ENCODE measurements at places on chromosomes 4 and X. TPM values are rescaled to one million over a fixed set of nuclear protein-coding genes. Genes with fewer than 3 reads are reported as not detected.

Gene SH2D1A
- 42.0 TPM for total RNA-seq

DNA sequence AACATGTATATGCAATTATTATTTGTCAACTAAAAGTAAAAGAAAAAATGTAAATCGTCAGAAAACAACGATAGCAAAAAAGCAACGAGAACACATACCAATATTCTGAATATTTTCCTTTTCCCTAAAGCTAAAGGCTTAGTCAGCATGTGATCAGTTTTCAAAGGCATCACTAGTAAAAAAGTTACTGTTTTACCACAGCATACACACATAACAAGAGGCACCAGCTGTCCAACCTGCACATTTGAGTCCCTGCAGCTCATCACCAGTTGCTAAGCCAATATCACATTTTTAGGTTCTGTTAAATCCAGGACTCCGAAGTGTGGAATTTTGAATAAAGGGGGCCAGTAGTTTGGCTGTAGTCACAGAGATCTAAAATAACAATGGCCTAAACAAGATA, 203.8 kb downstream of the ADGRA3 start:
- no peaks in the 10 kb centered on the region for H3K27me3 ChIP-seq
- no peak overlapping the region for H3K27ac ChIP-seq
- H3K36me3 ChIP-seq = no peaks in the 10 kb centered on the region

GRCh38 chr4:173417833-173418232, 18.9 kb upstream of the SCRG1 start:
- no peak for DNase-seq
- no peaks in the 10 kb centered on the region for H3K36me3 ChIP-seq
- peaks cover 4% of the 10 kb centered on the region for H3K4me1 ChIP-seq

DNA sequence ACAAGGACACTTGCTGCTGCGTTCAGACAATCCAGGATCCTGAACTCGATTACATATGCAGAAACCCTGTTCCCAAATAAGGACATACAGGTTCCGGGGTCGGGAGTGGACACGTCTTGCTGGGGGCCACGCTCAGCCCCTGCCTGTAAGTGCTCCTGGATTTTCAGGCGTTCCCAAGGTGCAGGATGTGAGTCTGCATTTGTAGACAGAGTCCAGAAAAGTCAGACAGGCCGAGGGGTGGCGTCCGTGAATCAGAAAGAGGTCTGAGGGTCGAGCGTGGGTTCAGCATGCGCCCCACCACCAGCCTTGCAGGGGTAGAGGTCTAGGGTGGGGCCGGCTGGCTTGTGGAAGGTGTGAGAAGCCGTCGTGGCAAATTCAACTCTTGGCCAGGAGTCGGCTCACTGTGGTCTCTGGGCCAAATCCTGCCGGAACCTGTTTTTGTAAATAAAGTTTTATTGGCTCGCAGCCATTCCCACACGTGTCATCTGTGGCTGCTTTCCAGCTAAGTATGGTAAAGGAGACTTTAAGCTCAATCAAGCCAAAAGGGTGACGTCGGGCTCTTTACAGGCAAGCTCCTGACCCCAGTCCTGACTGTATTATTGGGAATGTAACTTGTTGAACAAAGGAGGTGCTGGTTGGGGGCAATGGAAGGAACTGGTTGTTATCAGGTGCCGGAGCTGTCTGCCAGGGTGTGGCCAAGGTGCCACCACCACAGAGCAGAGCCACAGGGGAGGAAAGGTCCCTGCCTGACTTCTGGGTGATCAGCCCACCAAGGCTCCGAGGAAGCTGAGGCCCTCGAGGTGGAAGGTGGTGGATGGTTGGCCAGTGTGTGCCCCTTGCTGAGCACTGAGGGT, 7.4 kb downstream of the DOK7 start:
- DNase-seq = no peak
- H3K4me3 ChIP-seq = no peak overlapping the region

DNA sequence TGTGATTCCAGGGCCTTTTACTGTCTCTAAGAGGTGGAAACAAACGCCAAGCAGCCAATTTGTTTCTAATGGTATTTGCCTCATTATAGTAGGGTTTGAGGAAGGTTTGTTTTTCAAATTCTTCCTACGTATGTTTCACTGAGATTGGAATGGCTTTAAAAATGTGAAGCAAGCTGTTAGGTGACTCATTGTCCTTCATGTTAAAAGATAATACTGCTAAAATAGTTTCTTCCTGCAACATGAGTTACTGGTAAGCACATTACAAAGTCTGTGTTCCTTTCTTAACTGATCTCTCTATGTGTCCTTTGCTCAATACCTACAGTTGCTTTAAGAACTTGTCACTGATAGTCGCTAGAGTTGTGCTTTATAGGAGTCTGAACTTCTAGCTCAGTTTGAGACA, 1183.9 kb downstream of the RPA4 start:
- no peaks in the 10 kb centered on the region for H3K4me1 ChIP-seq
- no peaks in the 10 kb centered on the region for H3K27me3 ChIP-seq
- H3K4me3 ChIP-seq = no peak overlapping the region
- no peak for DNase-seq

DNA sequence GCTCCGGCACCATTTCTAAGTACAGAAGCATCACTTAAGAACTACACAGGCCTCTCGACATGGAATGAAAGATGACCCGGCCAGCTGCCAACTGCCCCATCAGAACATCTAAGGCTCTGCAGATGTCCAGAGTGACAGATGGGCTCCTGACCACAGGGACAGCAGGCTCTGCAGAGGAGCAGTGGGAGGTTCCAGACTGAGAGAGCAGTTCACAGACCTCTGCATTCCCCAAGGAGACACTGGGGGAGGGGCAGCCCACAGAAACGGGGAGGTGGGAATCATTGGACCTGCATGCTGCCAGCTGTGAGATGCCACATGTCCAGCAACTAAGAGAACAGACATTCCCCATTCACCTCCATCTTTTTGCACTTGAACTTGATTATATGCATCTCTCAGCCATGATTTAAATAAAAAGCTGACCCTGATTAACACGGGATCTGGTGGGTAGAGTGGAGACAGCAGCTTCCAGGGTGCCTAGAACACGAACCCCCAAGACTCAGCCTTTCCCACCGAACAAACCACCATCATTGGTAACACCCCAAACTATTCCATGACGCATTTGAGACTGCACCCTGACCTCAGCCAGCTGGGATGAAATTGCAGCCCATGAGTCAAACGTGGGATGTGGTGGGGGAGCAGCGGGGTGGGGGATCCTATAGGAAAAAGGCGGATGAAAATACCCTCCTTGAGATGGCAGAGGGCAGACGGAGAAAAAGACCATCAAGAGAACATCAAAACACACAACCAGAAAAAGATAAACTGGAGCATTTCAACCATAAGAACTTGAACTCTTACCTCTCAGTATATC, 47.2 kb downstream of the AFAP1 start:
- no peak overlapping the region for H3K4me3 ChIP-seq
- no peaks in the 10 kb centered on the region for H3K27me3 ChIP-seq
- no peak overlapping the region for H3K27ac ChIP-seq

Gene NIPAL1
- 1.1 TPM for total RNA-seq

GRCh38 chr4:124866301-124866700, 153.8 kb upstream of the ANKRD50 start:
- H3K27ac ChIP-seq = no peak overlapping the region
- DNase-seq = no peak
- H3K4me3 ChIP-seq = no peak overlapping the region
- H3K36me3 ChIP-seq = no peaks in the 10 kb centered on the region
- H3K4me1 ChIP-seq = no peaks in the 10 kb centered on the region

GRCh38 chr4:183830438-183830985, 74.6 kb upstream of the STOX2 start:
- no peak overlapping the region for H3K4me3 ChIP-seq
- peaks cover 9% of the 10 kb centered on the region for H3K4me1 ChIP-seq
- no peak for DNase-seq
- H3K27ac ChIP-seq = no peak overlapping the region

DNA sequence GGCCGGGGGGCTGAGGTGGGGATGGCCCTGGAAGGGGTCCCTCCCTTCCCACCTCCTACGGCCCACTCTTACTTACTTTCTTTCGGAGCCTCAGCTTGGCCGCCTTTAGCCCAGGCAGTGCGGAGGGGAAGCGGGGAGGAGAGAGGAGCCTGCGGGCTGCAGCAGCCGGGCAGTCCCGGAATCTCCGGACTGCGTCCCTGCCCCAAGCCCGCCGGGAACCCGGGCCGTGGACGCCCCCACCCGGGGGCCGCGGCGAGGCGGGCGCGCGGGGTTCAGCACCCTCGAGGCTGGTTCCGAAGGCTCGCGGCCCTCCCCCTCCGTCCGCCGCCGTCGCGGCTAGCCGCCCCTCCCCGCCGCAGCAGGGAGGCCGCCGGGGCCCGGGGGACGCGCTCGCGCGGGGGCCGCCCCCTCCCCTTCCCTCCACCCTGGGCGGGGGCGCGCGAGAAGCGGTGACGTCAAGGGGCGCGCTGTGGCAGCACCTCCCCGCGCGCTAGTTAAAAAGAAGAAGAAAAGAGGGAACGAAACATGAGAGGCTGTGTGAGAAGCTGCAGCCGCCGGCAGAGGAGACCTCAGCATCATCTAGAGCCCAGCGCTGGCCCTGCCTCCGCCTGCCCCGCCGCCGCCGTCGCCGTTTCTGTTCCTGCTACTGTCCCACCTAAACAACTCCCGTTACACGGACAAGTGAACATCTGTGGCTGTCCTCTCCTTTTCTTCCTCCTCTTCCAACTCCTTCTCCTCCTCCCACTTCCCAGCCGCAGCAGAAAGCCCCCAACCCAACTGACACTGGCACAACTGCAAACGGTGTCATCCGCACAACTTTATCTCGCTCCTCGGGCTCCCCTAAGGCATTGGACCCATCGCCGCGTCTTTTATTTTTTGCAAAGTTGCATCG, at the start of gene HHIP:
Gene HHIP (plus strand): TSS at position 526 of the 892 bp plus-strand sequence. CDS start 520 bp downstream, outside the sequence.
- H3K27me3 ChIP-seq = peaks cover 58% of the 10 kb centered on the region
- no peaks in the 10 kb centered on the region for H3K36me3 ChIP-seq
- H3K27ac ChIP-seq = peak within 1 kb of the TSS; percentile 64
- peak; percentile 25 for DNase-seq
- peaks cover 21% of the 10 kb centered on the region for H3K4me1 ChIP-seq

- no peak for DNase-seq
- H3K36me3 ChIP-seq = no peaks in the 10 kb centered on the region
- no peak overlapping the region for H3K27ac ChIP-seq
- H3K27me3 ChIP-seq = peaks cover 37% of the 10 kb centered on the region
- H3K4me1 ChIP-seq = no peaks in the 10 kb centered on the region
- H3K4me3 ChIP-seq = no peak overlapping the region
Observed at GRCh38 chrX:72297953-72298730, 7.6 kb downstream of the CITED1 start.

- H3K36me3 ChIP-seq = no peaks in the 10 kb centered on the region
- no peak for DNase-seq
- no peak overlapping the region for H3K4me3 ChIP-seq
- no peak overlapping the region for H3K27ac ChIP-seq
- H3K4me1 ChIP-seq = no peaks in the 10 kb centered on the region
Observed at GRCh38 chr4:95371476-95372224, 177.1 kb downstream of the UNC5C start.

- no peaks in the 10 kb centered on the region for H3K4me1 ChIP-seq
- H3K27ac ChIP-seq = no peak overlapping the region
- DNase-seq = no peak
- no peaks in the 10 kb centered on the region for H3K27me3 ChIP-seq
- H3K4me3 ChIP-seq = no peak overlapping the region
Observed at GRCh38 chr4:136637071-136637777, 895.1 kb downstream of the PCDH18 start.

- peaks cover 29% of the 10 kb centered on the region for H3K4me1 ChIP-seq
- peak overlapping the region; percentile 62 for H3K4me3 ChIP-seq
- H3K27me3 ChIP-seq = peaks cover 40% of the 10 kb centered on the region
- DNase-seq = peak; percentile 24
- no peak overlapping the region for H3K27ac ChIP-seq
- H3K36me3 ChIP-seq = no peaks in the 10 kb centered on the region
Observed at GRCh38 chrX:150363561-150364346, 637 bp downstream of the MAMLD1 start.

Gene ATP1B4
- total RNA-seq = not detected

DNA sequence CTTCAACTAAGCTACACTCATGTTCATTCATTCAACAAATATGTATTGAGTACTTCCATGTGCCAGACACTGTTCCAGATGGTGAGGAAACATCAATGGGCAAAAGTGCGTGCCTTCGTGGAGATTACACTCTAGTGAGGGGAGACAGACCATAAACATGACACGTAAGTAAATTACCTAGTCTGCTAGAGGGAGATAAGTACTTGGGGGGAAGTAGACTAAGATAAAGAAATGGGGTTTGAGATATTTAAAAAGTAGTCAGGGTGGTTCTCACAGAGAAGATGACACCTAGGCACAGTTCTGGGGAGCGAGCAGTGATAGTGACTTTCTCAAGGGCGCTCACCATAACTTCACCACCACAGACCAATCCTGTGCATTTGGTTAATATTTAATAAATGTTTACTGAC, 11.7 kb downstream of the JCHAIN start:
- H3K36me3 ChIP-seq = no peaks in the 10 kb centered on the region
- no peak overlapping the region for H3K27ac ChIP-seq

DNA sequence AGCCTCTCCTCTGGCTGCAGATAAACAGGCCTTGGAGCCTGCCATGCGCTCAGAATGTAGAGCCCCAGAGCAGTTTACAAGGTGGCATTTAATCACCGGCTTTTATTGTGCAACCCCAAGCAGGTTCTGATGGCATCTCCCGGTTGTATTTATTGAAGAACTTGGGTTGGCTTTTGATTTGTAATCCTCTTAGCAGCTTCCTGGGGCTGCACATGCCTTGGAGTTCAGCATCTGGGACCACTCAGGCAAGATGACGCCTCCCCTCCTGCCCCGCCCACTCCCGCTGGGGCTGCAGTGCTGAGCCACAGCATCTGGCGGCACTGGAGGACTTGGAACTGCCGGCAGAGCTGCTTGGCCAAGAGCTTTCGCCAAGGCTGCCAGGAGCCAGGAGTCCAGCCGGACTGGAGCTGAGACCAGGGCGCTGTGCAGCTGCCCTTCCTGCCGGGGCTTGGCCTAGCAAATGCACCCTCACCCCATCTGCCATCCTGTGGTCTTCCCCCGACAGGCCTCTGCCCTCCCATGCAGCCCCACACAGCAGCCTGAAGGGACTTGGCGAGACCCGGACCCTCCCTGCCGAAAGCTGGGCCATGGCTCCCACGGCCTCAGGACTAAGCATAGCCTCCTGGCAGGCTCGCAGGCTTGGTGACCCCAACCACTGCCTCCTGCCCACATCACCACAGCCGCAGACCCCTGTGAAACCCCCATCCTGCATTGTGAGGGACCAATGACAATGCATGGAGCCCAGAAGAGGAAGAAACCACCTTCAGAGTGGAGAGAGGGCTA, 5.4 kb downstream of the HTRA3 start:
- no peak overlapping the region for H3K4me3 ChIP-seq
- DNase-seq = no peak
- H3K4me1 ChIP-seq = no peaks in the 10 kb centered on the region
- H3K27ac ChIP-seq = no peak overlapping the region
- H3K36me3 ChIP-seq = no peaks in the 10 kb centered on the region
- H3K27me3 ChIP-seq = peaks cover 17% of the 10 kb centered on the region

Gene HTR2C
- total RNA-seq = not detected

DNA sequence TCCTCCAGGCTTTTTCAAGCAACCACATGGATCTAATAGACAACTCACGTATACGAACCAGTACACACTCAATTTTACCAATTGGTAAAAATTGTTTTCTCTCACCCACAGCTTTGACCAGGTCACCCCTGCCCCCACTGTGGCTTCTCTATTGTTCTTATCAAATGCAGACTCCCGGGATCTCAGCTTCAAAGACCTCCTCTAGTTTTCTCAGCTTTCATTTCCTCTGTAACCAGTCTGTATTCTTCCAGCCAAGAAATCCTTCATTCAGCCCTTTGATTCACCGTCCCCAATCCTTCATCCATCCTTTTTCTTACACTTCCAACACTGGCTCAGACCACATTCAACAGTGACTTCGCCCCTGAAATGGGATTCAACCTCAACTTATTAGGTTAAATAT, 120.7 kb downstream of the CORIN start:
- DNase-seq = no peak
- no peak overlapping the region for H3K27ac ChIP-seq
- peaks cover 37% of the 10 kb centered on the region for H3K27me3 ChIP-seq
- H3K4me1 ChIP-seq = no peaks in the 10 kb centered on the region
- H3K4me3 ChIP-seq = no peak overlapping the region
- no peaks in the 10 kb centered on the region for H3K36me3 ChIP-seq
